Activated CD4-positive, alpha-beta memory T cell treated with anti-CD3 and anti-CD28 coated beads, Interleukin-2, amount 10 ng/mL, durations not matched to agents 7 days and 5 days (primary cell): ENCODE measurements at places on chromosomes 16 and 17.
A peak's percentile ranks its signal among the peaks of the same experiment; 100 is the strongest.

GRCh38 chr16:49213594-49213993 lies 68.0 kb downstream of the CBLN1 start:
- no peak for DNase-seq

DNA sequence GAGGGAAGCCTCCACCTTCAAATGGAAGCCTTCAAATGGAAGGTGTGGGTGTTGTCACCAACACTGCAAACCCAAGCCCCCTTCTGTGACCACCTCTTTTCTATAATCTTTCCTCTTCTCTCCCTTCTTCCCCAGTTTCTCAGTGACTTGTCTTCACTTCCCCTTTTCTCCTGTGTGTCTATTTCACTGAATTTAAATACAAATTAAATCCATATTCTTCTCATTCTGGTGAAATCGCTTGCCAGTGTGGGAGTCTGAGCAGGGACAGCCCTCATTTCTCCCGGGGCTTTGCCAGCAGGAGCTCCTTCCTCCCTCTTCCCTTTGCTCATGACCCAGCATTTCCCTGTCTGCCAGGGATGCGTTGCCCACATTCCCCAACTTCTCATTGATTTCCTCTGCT lies 6.4 kb upstream of the ITGAX start:
- no peak for DNase-seq

GRCh38 chr17:78369791-78370381 lies 8.6 kb upstream of the PGS1 start:
- DNase-seq, result no peak

GRCh38 chr17:77440560-77440981 lies 299.8 kb downstream of the SEC14L1 start:
- DNase-seq, result peak; percentile 61
